Stimulated activated CD8-positive, alpha-beta memory T cell treated with anti-CD3 and anti-CD28 coated beads, Interleukin-7, amount 100 ng/mL, for 4 hours (primary cell): ENCODE measurements at places on chromosomes 1 and 21.

- no peak for DNase-seq
These were observed 45.2 kb downstream of the PLPP3 start for GRCh38 chr1:56534130-56534651.

GRCh38 chr1:59008599-59009347 lies 224.9 kb upstream of the JUN start:
- DNase-seq: no peak

- DNase-seq: no peak
These were observed 144.2 kb upstream of the POGK start for GRCh38 chr1:166695115-166695514.

- DNase-seq: no peak
These were observed 96.7 kb upstream of the QSOX1 start for GRCh38 chr1:180057883-180058396.

- no peak for DNase-seq
These were observed 166.4 kb downstream of the ZZZ3 start for GRCh38 chr1:77516106-77516505.

- no peak for DNase-seq
These were observed 395.4 kb downstream of the RRAGC start for GRCh38 chr1:38464071-38464661.

- DNase-seq: no peak
These were observed 757.3 kb downstream of the LTN1 start for GRCh38 chr21:28235169-28235895.

DNA sequence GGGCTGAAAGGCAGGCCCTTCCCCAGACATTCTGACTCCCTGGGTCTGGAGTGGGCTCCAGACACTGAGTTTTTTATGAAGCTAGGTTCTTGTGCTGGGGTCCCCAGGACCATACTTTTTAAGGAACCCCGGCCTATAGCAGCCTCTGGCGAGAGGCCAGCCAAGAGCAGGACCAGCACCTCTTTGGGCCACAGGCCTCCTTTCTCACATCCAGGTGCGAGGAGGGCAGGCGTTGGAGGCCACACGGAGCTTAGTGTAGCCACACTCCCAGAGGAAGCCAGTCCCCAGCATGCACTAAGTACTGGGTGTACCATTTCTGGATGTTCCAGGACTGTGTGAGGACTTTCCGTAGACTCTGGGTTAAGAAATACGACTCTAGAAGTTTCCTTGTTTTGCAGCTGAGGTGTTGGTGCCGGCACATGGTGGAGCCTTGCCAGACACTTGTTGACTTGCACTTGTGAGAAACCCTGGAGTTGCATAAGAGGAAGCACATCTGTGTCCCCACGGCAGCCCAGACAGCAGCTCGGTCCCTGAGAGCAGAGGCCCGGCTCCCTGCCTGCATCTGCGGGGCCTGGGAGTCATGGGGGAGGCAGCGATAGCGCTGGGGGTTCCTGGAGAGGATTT lies 122.2 kb upstream of the VAMP3 start:
- DNase-seq: no peak

GRCh38 chr1:157697781-157698569 lies 2.6 kb downstream of the FCRL3 start:
- DNase-seq: no peak

DNA sequence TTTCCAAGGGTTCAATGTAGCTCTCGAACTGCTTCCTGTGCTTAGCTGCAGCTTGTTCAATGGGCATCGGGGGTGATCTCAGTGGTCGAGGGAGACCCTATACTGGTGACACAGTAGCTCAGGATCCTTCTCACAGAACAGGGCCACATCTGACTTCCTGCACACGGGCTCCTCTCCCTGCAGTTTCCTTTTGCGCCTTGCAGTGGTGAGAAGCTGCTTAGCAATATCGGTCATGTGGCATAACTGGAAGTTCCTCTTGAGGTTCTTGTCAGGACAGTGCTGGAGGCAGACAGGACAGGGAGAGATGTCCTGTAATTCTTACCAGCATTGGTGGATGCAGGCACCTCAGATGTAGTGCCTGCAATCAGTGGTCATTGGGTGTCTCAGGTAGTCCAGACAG lies 140.5 kb upstream of the MAP1LC3C start:
- no peak for DNase-seq

- no peak for DNase-seq
These were observed 32.9 kb downstream of the HSF2BP start for GRCh38 chr21:43626390-43626789.

DNA sequence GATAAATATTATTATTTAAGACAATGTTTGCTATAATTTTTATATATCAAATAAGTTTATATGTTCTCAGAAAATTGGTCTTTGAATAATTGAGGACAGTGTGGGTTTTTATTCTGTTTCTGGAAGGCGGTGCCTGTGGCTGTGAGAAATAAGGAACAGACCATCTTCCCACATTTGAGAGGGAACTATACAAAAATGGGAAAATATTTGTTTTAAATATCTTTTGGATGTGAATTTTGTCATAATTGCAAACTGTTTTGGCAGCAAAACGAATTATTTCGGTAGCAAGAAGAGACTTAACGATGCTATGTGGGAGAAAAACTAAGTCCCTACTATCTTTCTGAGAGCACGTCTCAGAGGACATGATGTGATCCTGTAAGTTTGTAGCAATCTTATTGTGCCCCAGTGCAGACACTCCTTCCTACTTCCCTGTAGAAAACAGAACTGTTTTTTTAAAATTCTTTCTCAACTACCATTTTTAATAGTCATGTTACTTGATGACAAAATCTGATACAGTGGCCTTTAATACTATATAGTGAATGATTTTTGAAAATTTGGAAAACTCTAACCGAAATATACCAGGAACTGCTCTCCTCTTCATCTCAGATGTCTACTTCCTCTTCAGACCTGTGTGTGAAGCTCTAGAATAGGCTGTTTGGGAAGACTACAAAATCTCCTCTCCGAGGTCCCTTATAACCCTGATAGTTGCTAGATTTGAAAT lies 25.4 kb downstream of the PTPRC start:
- DNase-seq: no peak

- peak; percentile 36 for DNase-seq
These were observed 154.1 kb downstream of the TGFBR3 start for GRCh38 chr1:91731815-91732214.

DNA sequence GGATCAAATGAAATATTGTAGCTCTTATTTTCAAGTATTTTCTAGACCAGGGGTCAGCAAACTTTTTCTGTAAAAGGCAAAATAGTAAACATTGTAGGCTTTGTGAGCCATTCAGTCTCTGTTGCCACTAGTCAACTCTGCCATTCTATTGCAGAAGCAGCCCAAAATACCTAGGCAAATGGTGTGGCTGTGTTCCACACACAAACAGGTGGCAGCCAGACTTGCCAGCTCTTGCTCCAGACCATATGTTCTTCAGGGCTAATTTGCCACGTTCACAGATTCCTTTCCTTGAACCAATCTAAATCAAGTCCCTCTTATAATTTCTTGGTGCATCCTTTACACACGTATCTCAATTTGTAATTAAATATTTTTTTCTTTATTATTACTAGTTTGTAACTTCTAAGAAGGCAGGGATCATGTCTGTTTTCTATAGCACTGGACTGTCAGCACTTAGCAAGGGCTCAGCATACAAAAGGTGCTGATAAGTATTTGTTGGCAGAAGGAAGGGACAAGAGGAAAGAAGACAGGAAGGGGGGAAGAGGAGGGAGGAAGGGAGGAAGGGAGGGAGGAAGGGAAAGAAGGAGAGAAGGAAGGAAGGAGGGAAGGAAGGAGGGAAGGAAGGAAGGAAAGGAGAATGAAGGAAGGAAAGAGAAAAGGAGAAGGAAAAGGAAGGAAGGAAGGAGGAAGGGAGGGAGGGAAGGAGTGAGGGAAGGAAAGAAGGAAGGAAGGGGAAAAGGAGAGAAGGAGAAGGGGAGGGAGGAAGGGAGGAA lies 106.5 kb upstream of the EDEM3 start:
- no peak for DNase-seq

- no peak for DNase-seq
These were observed 5.4 kb upstream of the TDRD5 start for GRCh38 chr1:179586107-179586823.

DNA sequence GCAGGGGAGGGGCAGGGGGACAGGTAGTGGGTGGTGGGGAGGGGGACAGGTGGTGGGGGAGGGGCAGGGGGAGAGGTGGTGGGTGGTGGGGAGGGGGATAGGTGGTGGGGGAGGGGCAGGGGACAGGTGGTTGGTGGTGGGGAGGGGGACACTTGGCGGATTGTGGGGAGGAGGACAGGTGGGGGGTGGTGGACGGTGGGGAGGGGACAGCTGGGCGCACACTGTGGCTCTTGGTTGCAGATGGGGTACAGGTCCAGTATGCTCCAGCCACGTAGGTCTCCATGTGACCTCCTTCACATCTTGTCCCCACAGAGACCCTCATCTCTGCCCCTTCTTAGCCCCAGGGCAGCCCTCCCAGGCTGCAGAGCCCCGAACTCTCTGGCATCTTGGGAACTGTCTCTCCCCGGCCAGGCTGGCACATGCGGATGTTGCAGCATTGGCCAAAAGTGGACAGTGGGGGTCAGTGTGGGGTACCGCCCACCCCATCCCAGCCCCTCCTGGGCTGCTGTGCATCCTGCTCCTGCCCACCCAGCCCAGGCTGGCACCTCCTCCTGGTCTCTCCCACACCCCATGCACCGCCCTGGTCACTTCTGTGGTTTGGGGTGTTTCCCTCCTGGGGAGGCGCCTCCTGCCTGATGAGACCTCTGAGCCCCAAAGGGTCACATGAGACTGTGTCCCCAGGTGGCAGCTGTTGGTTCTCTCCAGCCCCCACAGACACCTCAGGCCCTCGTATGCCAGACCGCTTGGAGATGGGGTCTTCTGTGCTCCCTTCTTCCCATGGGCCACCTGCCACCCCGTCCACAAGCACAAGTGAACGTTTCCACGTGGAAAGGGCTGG lies 7.6 kb upstream of the SLC19A1 start:
- DNase-seq: no peak

DNA sequence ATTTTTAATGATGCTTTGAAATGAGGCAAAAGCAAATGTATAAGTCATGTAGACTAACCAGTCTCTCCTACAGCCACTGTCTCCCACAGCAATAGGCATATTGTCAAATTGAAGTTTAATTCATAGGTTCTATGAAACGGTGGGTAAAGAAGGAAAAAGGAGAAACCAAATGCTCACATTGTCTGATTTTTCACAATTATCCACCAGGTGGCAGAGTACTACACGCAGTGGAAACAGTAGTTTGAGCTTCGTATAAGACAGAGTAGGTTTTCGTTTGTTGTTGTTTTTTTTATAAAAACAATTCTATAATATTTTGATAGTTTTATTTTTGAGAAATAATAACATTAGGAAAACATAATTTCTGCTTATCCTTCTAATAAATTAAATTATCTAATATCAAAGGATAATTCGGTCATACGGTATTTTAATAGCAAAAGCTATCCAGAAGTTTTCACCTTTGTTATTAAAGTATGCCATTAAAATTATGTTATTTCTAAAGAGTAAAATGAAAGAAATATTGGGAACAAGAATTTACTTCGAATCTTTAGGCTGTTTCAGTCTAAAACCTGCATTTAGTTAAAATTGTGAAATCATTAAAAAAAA lies 39.1 kb downstream of the TYW3 start:
- DNase-seq: no peak

DNA sequence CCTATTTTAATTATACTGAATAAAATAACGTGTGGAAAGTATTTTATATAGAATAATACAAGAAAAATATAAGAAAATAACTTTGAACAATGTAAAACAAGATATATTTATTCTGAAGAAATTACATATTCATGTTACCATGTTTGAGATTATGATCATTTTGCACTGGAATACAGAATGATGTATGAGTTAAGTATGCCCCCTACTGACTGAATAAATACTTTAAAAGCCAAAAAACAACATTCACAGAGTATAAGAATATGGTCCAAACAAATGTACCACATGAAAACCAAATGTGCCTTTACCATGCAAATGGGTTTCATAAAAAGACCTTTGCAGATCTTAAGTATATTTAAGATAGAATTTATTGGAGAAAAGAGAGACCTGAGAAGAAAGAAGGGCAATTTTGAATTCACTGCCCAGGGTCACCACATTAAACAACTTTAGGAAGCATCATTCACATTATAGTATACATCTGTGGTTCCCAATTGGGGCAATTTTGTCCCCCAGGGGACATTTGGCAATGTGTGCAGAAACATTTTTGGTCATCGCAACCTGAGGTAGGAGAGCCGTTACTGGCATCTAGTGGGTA lies 136.6 kb upstream of the GFI1 start:
- no peak for DNase-seq

- no peak for DNase-seq
These were observed 100.4 kb downstream of the APP start for GRCh38 chr21:26070121-26070520.

DNA sequence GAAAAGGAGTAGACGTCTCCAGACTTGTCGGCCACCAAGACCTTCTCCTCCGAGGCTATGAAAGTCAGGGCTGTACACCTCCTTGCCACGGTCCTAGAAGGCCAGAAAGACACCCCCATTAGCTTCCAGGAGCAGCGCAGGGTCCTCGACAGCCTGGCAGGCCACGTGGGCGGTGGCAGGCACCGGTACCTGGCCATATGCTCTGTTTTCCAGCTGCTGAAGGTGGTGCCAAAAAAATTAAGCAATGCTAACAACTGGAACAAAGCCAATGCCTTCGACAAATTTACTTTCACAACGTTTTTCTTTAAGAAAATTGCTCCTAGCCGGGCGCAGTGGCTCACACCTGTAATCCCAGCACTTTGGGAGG lies 15.9 kb downstream of the WDR4 start:
- no peak for DNase-seq

- peak; percentile 2 for DNase-seq
These were observed 1317.0 kb downstream of the MRPL39 start for GRCh38 chr21:24290151-24290833.

- DNase-seq: no peak
These were observed 2.1 kb downstream of the PADI1 start for GRCh38 chr1:17207046-17207445.

DNA sequence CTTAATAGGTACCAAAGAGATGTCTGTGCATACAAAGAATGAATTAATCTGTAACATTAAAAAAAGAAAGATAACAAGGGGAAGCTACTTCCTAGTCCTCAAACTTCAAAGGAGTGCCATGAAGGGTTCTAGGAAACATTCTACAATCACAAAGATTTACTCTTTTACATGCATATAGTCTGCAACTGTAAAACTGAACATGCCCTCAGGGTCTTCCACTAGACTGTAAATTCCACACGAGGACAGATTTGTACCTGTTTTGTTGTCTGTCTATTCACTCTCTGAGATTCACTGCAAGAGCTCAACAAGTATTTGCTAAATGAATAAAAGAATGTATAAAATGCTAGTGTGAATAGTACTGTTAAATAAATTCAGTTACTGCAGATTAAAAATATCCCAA lies 4.4 kb downstream of the JAK1 start:
- no peak for DNase-seq

GRCh38 chr1:181189691-181190363 lies 101.3 kb downstream of the IER5 start:
- peak; percentile 57 for DNase-seq

- DNase-seq: no peak
These were observed 83.9 kb downstream of the MAST2 start for GRCh38 chr1:45887156-45887842.

DNA sequence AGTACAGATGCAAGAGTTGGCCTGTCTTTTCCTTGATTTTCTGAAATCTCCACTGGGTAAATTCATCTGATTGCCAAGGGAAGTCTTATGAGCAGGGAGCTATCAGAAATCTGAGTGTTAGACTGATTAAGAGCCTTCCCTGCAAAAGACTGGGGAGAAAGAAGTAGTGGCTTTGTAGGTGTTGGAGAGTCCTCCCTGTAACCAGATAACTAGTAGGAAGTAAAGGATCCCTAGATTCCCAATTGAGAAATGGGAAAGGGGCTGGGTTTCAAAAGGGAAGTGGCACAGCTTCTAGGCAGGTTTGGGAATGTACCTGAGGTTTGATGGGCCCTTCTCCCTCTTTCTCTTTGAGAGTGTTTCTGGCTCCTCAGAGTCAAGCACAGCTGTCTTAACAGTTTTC lies 2.1 kb downstream of the TLCD4 start:
- DNase-seq: no peak
